Uterus (tissue), 4 donors: ENCODE measurements at places on chromosomes 3 and 15. TPM values are rescaled to one million over a fixed set of nuclear protein-coding genes. Genes with fewer than 3 reads are reported as not detected.
A peak's percentile ranks its signal among the peaks of the same experiment; 100 is the strongest.

GRCh38 chr15:65115542-65115941, 542 bp upstream of the UBAP1L start:
- no peaks in the 10 kb centered on the region for H3K27me3 ChIP-seq
- DNase-seq: no peak
- H3K36me3 ChIP-seq: no peaks in the 10 kb centered on the region

DNA sequence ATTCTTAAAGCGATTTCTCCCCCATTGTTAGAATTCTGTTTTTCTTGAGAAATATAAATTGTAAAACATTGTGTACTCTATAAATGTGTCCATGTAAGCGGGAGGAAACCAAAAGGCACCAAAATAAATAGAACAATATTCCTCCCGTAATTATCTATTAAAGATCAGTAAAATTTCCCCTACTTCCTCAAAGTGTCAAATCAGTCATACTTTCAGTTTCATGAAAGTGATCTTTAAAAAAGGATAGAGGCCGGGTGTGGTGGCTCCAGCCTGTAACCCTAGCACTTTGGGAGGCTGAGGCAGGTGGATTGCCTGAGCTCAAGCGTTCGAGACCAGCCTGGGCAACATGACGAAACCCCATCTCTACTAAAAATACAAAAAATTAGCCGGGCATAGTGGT, 278.9 kb downstream of the MECOM start:
- H3K27ac ChIP-seq: no peak overlapping the region
- no peaks in the 10 kb centered on the region for H3K27me3 ChIP-seq
- no peaks in the 10 kb centered on the region for H3K4me1 ChIP-seq
- no peak for DNase-seq
- H3K4me3 ChIP-seq: no peak overlapping the region

The KBTBD13 gene
- not detected for total RNA-seq

GRCh38 chr15:47466357-47466756, 250.9 kb upstream of the SEMA6D start:
- H3K4me3 ChIP-seq: no peak overlapping the region
- H3K27me3 ChIP-seq: no peaks in the 10 kb centered on the region
- no peak overlapping the region for H3K27ac ChIP-seq
- no peaks in the 10 kb centered on the region for H3K36me3 ChIP-seq

GRCh38 chr3:127141921-127142730, 50.8 kb upstream of the PRR23E start:
- H3K27ac ChIP-seq: no peak overlapping the region
- H3K27me3 ChIP-seq: no peaks in the 10 kb centered on the region
- H3K4me1 ChIP-seq: no peaks in the 10 kb centered on the region

DNA sequence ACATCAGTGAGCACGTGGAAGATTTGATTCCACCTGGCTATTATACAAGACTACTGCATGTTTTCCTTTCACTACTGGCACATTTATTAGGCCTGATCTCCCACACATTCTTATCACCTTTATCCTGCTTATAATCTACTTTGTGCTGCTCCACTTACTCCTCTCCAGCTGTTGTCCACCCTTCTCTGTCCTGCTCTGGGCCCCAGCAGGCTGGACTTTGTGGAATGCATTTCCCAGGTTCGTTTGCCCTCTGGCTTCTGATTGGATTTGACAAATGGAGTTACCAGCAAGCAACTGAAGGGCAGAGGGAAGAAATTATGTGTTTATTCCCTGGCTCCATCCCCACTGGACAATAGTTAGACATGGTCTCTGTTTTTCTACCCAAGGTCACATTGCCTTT, 75.5 kb downstream of the DCLK3 start:
- no peaks in the 10 kb centered on the region for H3K36me3 ChIP-seq
- H3K4me3 ChIP-seq: no peak overlapping the region
- no peak overlapping the region for H3K27ac ChIP-seq

DNA sequence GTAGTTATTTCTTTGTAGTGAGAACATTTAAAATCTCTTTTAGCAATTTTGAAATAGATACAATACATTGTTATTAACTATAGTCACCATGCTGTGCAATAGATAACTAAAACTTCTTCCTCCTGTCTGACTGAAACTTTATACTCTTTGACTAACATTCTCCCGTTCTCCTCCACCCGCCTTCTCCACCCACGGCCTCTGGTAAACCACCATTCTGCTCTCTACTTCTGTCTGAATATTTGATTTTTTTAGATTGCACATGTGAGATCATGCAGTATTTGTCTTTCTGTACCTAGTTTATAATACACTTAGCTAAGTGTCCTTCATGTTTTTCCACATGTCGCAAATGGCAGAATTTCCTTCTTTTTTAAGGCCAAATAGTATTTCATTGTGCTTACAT, 72.8 kb upstream of the RBM5 start:
- no peak overlapping the region for H3K4me3 ChIP-seq
- no peak overlapping the region for H3K27ac ChIP-seq
- no peaks in the 10 kb centered on the region for H3K27me3 ChIP-seq
- H3K4me1 ChIP-seq: no peaks in the 10 kb centered on the region

The SEMA5B gene
- 25.4 TPM for total RNA-seq

DNA sequence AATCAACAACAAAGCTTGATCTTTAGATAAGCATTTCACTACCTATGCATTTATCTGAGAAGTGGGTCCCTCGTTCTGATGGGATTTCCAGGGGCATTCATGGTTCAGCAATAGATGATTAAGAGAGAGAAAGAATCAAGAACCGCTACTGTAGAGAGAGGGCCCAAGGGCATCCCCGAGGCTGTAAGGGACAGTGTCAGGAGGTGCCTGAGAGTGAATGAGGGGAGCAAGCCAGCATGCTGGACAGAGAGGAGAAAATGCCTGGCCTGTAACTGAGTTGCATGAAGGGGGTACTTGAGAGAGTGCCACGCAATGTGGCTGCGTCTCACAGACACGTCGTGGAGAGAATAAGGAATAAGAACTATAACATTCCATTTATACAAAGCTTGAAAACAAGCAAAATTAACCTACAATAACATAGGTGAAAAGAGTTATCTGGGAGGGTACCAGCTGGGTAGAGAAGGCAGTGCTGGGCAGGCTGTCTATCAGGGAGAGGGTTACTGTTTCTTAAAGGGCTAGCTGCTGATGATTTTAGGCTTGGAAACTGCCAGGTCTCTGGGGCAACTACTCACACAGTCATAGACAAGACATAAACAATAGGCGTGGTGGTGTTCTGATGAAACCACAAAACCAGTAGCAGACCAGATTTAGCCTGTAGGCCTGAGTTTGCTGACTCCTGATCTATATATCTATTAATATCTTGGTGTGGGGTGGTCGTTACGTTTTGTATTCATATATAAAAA, 374.6 kb upstream of the CFAP20DC start:
- H3K4me3 ChIP-seq: no peak overlapping the region
- H3K36me3 ChIP-seq: no peaks in the 10 kb centered on the region
- peak overlapping the region; percentile 77 for H3K27ac ChIP-seq
- H3K27me3 ChIP-seq: no peaks in the 10 kb centered on the region
- H3K4me1 ChIP-seq: peaks cover 5% of the 10 kb centered on the region
- no peak for DNase-seq
